Left hindlimb (tissue), 1 donor: ENCODE measurements at places on chromosomes 7 and 10.

DNA sequence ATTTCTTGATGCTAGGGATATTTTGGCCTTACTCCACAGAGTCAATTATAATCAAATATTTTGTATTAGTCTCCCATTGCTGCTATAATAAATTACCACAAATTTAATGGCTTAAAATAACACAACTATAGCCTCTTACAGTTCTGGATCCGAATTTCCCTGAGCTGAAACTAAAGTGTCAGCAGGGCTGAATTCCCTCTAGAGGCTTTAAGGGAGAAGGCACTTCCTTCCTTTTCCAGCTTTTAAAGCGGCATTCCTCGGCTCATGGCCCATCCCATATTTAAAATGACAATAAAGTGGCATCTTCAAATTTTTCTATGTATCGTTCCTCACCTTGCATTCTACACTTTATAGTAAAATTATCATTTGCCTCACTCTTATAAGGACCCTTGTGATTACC lies 421.4 kb upstream of the ZWINT start:
- no peak for DNase-seq

GRCh38 chr10:119724593-119725516 lies 995 bp upstream of the INPP5F start:
- DNase-seq: peak; percentile 36

GRCh38 chr7:30771880-30772425 lies 736 bp downstream of the MINDY4 start:
- DNase-seq: peak; percentile 60

GRCh38 chr10:44386546-44387052 lies 1.7 kb upstream of the CXCL12 start:
- DNase-seq: peak; percentile 80

DNA sequence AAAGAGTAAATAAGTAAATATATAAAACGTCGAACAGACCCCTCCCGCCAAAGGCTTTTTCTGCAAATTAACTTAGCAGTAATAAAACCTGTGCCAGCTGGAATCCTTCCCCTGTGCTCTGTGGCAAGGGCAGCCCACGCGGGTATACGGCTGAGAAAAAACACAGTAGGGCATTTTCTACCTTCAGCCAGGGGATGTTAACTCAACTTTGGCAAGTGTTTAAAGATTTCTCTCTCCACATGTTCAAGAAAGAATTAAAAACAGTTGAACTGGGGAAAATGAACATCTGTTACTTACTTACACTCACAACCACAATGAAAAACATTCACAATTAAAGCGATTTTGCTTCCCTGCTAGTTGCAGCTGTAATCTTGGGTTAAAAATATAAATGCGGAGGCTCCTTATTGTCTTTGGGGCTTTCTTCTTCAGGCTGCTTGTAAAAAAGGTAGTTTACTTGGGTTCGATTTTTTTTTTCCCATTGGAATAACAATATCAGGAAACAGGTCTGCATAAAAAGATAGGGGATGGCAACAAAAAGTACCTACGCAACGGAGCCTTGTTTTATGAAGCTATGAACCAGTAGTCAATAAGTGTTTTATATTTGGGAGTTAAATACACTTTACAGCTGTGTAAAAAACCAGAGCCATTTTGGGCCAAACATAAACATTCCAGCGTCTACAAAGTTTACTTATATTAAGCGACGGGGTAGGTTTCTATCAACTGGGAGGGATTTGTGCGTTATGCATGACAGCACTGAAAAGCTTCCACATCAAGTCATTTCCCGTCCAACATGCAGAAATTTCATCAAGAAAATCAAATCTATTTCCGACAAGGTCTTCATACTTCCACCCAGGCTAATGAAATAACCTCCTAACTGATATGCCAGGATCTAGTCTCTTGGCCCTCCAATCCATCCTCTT lies 132.7 kb downstream of the TAX1BP1 start:
- no peak for DNase-seq

GRCh38 chr10:89518108-89518507 lies 17.3 kb downstream of the SLC16A12 start:
- no peak for DNase-seq

- DNase-seq: no peak
Measured at GRCh38 chr7:144133307-144133706, 10.3 kb downstream of the OR2A14 start.

- no peak for DNase-seq
Measured at GRCh38 chr7:1322240-1323110, 89.8 kb downstream of the UNCX start.

GRCh38 chr10:7738536-7739407 lies 35.7 kb downstream of the ITIH2 start:
- DNase-seq: no peak

DNA sequence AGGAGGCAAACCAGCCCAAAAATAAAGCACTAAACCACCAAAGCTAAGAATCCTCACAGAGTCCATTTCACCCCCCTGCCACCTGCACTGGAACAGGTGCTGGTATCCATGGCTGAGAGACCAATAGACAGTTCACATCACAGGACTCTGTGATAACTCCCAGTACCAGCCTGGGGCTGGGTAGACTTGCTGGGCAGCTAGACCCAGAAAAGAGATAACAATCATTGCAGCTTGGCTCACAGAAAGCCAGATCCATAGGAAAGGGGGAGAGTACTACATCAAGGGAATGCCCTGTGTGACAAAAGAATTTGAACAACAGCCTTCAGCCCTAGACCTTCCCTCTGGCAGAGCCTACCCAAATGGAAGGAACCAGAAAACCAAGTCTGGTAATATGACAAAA lies 13.6 kb upstream of the SLC25A28 start:
- DNase-seq: no peak

GRCh38 chr7:42082144-42082543 lies 154.9 kb downstream of the GLI3 start:
- no peak for DNase-seq

DNA sequence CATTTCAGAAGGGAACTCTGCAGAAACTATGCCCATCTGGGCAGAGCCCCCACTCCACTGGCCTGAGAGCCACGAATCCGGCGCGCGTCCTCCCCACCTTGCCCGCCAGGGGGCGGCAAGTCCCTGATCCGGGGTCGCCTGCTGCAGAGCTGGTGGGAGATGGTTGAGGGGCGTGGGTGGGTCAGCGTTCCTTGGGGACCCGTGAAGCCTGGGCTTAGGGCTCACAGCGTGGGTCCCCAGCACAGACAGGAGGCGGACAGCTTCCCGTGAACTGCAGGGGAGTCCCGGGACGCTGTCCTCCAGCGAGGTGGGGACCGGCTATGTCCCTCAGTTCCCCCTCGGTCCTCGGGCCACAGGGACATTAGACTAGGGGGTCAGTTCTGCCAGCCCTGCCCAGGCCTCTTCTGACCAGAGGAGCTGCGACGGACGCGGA lies 585 bp upstream of the POP7 start:
- peak; percentile 90 for DNase-seq

DNA sequence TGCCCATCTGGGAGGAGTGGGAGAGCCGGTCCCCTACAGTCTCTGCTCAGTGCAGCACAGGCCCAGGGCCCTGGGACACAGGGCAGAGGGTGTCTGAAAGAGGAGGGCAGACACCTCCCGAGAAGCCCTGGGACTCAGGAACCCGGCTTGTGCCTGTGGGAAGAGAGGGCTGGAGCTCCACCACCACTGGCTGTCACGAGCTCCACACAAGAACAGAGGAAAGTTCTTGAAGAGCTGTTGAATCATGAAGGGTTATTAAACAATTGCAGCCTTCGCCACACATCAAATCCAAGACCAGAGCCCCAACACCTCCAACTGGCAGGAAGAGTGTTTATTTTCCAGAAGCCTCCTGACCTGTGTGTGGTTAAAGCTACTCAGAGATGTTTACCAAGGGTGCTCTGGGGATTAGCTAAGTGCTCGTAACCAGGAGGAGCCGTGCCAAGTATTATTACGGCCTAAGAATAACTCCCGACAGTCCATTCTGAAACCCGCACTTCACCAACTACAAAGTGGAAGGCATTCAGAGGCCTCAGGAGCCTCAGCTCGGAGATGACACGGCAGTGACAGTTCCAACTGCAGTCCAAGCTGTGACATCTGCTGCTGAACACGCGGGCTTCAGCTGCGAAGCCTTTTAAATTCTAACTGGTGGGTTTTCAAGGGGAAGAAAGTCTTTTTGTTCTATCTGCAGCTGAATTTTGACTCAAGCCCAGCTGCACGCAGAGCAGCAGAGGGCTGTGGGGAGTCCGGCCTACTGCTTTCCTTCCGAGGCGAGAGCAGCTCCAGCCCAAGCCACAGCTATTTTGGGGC lies 75.1 kb downstream of the MAD1L1 start:
- DNase-seq: peak; percentile 59

DNA sequence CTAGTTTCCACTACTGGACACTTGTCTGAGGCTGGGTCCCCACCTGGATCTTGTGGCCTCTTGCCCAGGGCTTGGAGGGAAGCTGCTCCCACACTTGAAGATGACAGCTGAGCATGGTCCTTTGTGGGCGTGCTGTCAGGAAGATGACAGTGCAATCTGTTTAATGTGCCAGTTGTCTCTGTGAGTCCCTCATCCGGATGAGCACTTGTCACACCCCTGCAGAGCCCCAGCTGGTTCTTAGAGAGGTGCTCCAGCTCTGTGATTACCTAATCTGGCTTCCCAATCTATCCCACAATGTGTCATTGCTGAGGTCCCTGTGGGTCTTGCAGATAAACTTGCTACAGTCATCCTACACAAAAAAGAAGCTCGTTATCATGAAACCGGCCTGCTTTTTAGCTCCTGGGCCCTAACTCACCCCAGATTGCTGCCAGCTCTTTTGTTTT lies 34.8 kb upstream of the CCSER2 start:
- no peak for DNase-seq

DNA sequence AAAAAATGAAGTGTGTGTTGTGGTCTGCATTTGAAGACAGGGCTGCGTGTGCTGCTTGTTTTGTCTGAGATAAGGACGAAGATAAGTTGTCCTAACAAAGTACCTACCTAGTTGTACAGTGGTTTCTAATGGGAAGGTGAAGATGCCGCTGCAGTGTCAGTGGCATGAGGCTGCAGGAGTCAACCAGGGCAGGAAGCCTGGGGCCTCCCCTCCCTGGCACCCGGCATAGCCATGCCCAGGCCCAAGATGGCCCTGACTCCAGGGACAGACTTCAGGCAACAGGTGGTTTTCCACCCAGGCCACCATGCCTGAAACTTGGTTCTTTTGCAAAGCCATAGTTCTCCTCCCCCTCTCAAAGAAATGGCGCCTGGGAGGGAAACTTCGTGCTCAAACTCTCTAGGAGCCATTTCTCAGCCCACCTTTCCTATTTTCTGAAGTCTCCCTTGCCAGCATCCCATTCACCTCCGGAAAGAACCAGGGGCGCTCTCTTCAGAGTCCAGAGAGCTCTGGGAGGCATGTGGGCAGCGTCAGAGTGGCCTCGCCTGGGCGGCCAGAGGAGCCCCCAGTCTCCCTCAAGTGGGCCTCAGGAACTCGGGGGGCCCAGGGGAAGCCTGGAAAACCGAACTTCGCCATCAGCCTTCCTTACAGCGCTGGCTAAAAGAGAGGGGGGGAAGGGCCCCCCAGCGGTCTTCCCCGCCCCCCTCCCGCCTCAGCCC lies 2.1 kb upstream of the KAT6B start:
- DNase-seq: peak; percentile 68

DNA sequence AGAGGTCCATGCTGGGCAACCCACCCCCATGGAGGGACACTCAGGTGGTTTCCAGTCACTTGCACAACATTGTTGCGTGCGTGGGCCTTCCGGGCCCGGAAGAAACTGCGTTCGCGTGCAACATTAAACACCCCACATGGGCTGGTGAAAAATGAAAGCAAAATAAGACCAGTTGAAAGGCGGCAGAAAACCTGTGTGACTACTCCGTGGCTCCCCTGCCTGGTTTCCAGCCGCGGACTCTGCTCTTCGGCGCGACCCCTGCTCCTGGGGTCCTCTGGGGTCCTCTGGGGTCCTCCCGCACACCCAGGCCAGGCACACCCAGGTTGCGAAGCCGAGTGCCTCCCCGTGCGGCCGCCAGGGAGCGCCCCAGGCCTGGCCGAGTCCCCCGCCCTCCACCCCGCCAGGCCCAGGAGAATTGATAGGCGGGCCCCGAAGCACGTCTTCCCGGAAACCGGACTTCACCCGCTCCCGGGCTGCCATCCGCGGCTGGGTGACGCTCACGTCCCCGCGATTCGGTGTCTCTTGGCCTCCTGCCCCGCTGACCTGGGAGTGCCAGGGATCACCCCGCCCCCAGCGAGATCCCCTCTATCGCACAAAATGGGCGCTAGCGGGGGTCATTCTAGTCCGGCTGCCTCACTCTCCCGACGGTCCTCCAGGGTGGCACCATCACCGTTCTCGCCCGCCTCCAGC lies 1.9 kb upstream of the SH2D4B start:
- peak; percentile 56 for DNase-seq

DNA sequence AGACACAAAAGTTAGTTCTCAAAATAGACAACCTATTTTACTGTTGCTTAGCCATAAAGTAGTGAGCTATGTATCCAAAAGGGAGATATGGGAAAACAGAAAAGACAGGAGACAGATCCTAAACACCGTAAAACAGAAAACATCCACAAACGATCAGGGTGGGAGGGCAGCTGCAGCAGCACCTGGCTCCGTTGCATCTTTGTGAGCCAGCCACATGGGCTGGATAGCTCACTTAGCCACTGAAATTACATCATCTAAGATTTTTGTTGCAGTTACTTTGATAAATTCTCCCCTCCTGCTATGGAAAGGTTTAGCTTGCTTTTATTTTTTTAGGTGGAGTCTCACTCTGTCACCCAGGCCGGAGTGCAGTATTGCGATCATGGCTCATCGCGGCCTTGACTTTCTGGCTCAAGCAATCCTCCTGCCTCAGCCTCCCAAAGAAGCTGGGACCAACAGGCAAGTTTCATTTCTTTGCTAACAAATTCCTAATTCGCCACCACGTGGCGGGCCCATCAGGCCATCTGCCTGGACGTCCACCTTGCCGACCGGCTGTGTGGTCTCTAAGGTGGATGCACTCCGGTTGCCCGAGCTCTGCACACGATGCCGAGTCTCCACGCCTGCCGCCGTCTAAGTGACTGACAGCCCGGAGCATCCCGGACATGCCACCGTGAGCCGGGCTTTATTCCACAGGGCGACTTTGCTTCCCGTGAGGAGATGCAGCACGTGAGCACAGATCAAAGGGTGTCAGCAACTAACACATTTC lies 159.8 kb downstream of the DIP2C start:
- DNase-seq: no peak

GRCh38 chr10:35355971-35356724 lies 19.8 kb downstream of the CCNY start:
- no peak for DNase-seq

- DNase-seq: no peak
Measured at GRCh38 chr10:124641282-124642087, 102.7 kb downstream of the FAM53B start.

DNA sequence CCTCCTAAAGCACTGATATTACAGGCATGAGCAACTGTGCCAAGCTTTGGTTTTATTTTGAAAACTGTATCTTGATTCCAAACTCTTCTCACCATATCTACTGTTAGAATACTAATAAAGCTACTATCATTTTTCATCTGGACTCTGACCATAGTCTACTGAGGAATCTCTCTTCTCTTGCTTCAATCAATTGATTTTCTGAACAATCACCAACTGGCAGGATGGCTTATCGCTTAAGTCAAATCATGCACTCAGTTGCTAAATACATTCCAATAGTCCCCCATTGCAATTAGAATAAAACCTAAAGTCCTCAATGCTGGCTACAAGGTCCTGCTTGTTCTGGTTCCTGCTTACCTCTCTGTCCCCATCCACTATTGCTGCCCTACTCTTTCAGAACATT lies 2.3 kb upstream of the APBB1IP start:
- DNase-seq: no peak
